ENCODE measurements at places on chromosomes 12 and 14. TPM values are rescaled to one million over a fixed set of nuclear protein-coding genes. Genes with fewer than 3 reads are reported as not detected.

GRCh38 chr14:61663312-61663979 is 31.9 kb upstream of the HIF1A start:
- peak overlapping the region; percentile 94 for H3K27ac ChIP-seq
- no peaks in the 10 kb centered on the region for H3K27me3 ChIP-seq
- no peak for DNase-seq
- peak overlapping the region; percentile 65 for H3K4me3 ChIP-seq

Gene ANKS1B
- total RNA-seq: 0.25 TPM

Gene C14orf132
- total RNA-seq: 1.5 TPM

DNA sequence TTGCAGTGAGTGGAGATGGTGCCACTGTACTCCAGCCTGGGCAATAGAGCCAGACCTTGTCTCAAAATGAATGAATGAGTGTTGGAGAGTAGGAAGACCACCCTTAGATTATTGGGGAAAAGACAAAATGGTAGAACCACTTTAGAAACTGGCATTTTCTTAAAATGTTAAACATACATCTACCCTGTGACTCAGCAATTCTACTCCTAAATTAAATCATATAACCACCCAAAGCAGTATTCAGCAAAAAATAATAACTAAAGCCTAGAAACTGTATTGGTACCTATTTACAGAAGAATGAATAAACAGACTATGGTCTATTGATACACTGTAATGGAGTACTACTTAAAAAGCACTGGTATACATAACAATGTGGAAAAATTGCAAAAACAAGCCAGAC is 9.1 kb downstream of the NUP37 start:
- no peaks in the 10 kb centered on the region for H3K27me3 ChIP-seq
- no peak overlapping the region for H3K4me3 ChIP-seq
- peaks cover 9% of the 10 kb centered on the region for H3K4me1 ChIP-seq
- H3K27ac ChIP-seq: no peak overlapping the region

- no peak for DNase-seq
- no peak overlapping the region for H3K4me3 ChIP-seq
- peaks cover 5% of the 10 kb centered on the region for H3K4me1 ChIP-seq
- H3K36me3 ChIP-seq: peaks cover 25% of the 10 kb centered on the region
Measured at GRCh38 chr12:132514216-132514820, 24.4 kb downstream of the FBRSL1 start.

Gene FERMT2
- 0.25 TPM for total RNA-seq

Gene TFCP2
- 40.9 TPM for total RNA-seq

- DNase-seq: peak; percentile 48
- H3K27ac ChIP-seq: peak overlapping the region; percentile 90
- H3K4me1 ChIP-seq: peaks cover 93% of the 10 kb centered on the region
- H3K36me3 ChIP-seq: peaks cover 67% of the 10 kb centered on the region
Measured at GRCh38 chr14:61472011-61472672, 150.8 kb downstream of the PRKCH start.

DNA sequence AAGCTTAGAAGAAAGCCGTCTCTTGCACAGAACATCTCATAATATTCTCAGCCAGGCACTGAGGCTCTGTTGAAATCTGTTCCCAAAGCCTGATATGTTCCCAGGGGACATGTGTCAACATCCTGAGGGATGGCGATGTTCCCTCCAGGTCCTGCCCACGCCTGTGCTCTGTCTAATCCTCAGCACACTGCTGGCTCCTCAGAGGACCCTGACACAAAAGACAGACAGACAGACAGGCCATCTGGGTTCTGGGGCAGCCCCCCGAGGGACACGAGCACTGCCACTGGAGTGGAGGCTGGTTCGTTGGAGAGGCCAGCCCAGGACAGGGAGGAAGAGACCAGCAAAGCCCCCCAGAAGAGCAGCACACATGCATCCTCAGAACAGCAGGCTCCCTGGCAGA is 27.8 kb downstream of the CHGA start:
- H3K27ac ChIP-seq: no peak overlapping the region
- peaks cover 4% of the 10 kb centered on the region for H3K4me1 ChIP-seq
- no peaks in the 10 kb centered on the region for H3K27me3 ChIP-seq
- H3K36me3 ChIP-seq: peaks cover 4% of the 10 kb centered on the region
- DNase-seq: no peak
